ENCODE measurements at places on chromosomes 3 and 15. TPM values are rescaled to one million over a fixed set of nuclear protein-coding genes. Genes with fewer than 3 reads are reported as not detected.

Gene ZNF80
- total RNA-seq: not detected

Gene RAD54L2
- total RNA-seq: 5.9 TPM

Gene OR5K2
- total RNA-seq: not detected

Gene NEK10
- total RNA-seq: 4.7 TPM

Gene EFCAB12
- total RNA-seq: not detected

Gene AQP9
- total RNA-seq: not detected

Gene CASR
- total RNA-seq: not detected

Gene PLA2G4E
- not detected for total RNA-seq

Gene TGM4
- total RNA-seq: not detected

Gene ITGB5
- total RNA-seq: 115 TPM

Gene AADACL2
- not detected for total RNA-seq

Gene TRIM42
- total RNA-seq: not detected

Gene XCR1
- total RNA-seq: not detected

Measured in MG63 (cell line).